ENCODE measurements at places on chromosomes 11 and 22. TPM values are rescaled to one million over a fixed set of nuclear protein-coding genes. Genes with fewer than 3 reads are reported as not detected.

VWCE gene
- 2.4 TPM for total RNA-seq

SLC22A25 gene
- total RNA-seq, result not detected

DNA sequence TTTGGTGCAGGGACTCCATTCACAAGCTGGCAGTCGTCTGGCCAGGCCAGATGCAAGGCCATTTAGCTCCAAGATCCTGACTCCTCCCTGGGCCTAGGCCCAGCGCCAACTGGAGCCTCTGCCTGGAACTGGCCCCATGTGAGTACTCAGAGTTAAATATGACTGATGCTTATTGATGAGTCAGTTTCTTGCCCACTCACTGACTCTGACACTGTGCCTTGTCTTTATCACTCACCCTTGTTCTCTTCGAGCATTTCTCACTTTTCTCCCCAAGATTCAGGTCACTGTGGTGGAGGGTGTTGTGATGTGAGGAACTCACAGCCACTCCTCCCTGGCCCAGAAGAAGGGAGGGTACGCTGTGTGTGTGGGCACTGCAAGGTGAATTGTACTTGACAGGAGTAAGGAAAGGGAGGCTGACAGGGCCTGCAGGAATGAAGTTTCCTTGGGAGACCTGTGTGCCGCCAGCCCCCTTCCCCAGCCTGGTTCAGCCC, 23.2 kb upstream of the ST3GAL4 start:
- no peak for DNase-seq

DNA sequence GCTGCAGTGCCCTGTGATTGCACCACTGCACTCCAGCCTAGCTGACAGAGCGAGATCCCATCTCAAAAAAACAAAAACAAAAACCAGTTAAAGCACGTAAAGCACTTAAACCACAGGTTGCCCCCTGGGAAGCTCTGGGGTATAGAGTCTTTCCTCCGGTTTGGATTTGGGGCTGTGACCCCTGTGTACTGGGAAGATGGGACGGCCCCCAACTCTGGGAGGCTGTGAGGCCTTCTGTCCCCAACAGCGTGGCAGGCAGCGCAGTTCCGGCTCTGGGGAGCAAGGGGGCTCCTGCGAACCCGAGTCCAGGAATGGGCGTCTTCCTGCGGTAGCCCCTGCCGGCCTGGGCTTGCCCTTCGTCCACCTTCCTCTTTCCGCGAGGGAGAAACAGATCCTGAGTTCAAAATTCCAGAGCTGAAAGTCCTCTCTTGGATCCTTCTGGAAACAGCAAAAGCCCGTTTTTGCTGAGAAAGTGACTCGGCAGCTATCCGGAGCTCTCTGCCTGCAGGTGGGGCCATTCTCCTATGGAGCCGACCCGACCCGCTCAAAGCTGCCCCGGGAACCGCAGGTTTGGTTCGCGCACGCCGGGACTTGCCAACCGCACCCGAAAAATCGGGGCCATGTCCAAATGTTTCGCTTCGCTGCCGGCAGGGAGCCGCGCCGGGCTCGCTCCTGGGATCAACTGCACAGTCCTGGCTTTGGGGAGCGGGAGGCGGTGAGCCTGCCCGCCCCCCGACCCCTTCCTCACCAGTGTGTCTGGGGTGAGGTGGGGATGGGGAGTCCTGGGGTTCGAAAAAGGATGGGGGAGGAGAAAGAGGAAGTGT, 36.3 kb upstream of the POLA2 start:
- DNase-seq, result peak; percentile 65

GRCh38 chr11:59186130-59186594, 14.2 kb downstream of the DTX4 start:
- DNase-seq, result peak; percentile 63

DNA sequence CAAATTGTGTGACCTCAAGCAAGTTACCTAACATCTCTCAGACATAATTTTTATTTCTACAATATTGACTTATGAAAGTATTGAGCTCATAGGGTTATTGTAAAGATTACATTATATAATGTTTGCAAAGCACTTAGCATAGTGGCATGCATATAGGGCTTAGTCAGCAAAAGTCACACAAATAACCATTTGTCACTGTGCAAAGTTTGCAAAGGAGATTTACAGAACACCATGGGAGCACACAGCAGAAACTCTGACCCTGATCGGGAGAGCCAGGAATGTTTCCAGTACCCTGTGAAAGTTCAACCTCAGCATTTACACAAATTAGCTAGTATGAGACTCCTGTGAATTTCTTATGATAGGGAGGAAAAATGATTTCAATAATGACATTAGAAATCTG, 804.6 kb upstream of the RAG2 start:
- DNase-seq, result no peak

Measured in activated naive CD8-positive, alpha-beta T cell treated with anti-CD3 and anti-CD28 coated beads, Interleukin-2, amount 10 ng/mL, durations not matched to agents 7 days and 5 days (primary cell).